Activated T-cell treated with anti-CD3 and anti-CD28 coated beads, Interleukin-2, amount 50 U/mL, for 48 hours (primary cell): ENCODE measurements at places on chromosomes 2 and 18.

GRCh38 chr2:225431105-225431863 is 31.8 kb downstream of the NYAP2 start:
- no peak for DNase-seq

- DNase-seq = no peak
These were observed 86.9 kb upstream of the DTNB start for GRCh38 chr2:25760297-25760696.

- no peak for DNase-seq
These were observed 27.1 kb downstream of the FER1L5 start for GRCh38 chr2:96669539-96670215.

- no peak for DNase-seq
These were observed 295.0 kb upstream of the NCKAP5 start for GRCh38 chr2:133863106-133863800.

DNA sequence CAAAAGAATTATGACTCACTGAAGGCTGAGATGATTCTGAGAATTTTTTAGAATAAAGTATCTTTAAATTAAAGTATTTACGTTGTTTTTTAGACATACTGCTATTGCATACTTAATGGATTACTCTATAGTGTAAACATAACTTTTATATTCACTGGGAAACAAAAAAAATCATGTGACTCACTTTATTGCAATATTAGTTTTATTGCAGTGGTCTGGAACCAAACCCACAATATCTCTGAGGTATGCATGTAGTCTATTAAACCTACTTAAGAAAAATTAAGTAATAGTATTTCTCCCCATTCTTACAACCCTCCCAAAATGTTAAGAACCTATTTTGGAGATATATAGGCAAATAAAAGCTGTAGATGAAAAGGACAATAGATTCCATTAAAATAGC is 142.9 kb upstream of the ZNF521 start:
- no peak for DNase-seq

- no peak for DNase-seq
These were observed 178.8 kb upstream of the HDAC4 start for GRCh38 chr2:239579524-239580198.

DNA sequence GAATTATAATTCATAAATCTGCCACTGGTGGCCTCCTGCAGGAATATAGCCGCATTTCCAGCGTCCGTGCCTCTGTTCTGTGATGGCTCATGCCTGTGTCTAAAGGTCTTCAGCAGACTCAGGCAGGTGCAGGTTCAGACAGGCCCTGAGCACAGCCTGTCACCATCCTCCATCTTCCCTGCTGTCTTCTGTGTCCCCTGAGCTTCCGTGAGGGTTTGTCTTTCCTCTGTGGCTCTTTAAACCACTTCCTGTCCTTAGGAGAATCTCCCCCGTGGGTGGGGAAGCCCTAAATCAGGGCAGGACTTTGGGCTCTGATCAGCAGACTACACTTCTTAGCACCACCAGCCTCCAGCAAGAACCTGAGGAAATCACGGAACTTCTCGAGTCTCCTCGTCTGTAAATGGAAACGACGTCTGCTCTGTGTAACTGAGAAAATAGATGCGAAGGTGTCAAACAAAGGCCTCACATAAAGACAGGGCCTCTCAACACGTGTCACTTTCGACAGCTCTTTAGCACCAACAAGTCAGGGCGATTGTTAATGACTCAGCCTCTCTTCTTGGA is 24.1 kb upstream of the NFATC1 start:
- no peak for DNase-seq

- DNase-seq = no peak
These were observed 210.7 kb downstream of the KLHL29 start for GRCh38 chr2:23595601-23596251.

DNA sequence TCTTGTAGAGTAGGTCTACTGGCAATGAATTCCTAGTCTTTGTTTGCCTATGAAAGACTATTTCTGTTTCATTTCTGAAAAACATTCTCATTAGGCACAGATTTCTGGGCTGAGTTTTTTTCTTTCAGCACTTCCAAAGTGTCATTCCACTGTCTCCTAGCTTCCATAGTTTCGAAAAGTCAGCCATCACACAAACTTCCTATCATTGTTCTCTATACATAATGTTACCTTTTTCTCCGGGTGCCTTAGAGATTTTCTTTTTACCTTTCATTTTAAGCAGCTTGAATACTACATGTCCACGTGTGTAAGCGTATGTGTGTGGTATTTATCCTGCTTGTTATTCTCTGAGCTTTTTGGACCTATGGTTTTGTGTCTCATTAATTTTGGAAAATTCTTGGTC is 55.7 kb downstream of the OLA1 start:
- no peak for DNase-seq
